ENCODE measurements at places on chromosomes 1 and 21.

DNA sequence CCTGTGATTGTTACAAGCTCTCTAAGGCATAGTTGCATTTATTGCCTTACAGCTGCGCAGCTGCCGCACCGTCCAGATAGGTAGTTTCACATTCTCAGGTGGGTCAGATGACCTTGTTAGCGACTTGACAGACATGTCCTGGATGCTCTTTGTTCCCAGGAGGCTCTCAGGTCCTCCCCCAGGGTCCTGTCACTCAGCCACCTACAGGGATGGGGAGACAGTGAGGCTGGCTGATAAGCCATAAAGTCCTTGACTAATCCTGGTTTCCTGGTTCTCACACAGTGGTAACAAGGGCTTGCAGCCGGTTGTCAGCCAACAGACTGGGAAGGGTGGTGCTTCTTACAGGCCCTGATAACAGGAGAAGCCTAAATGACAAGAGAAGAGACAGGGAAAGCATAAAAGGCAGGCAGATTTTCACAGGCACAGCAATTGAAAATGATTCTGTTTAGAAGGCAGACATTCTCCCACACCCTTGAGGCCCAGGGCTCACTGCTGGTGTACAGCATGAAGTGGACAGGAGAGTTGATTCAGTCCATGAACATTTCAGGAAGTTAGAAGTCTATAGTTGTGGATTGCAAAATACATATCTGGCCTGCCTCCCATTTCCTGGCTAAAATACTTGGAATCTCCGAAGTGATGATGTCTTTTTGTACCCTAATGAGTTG, 2.9 kb downstream of the ARF1 start:
- peak; percentile 70 for DNase-seq

GRCh38 chr1:67639361-67639760, 45.6 kb upstream of the GADD45A start:
- DNase-seq, result no peak

GRCh38 chr21:29114765-29115500, 15.5 kb upstream of the MAP3K7CL start:
- DNase-seq, result peak; percentile 71

DNA sequence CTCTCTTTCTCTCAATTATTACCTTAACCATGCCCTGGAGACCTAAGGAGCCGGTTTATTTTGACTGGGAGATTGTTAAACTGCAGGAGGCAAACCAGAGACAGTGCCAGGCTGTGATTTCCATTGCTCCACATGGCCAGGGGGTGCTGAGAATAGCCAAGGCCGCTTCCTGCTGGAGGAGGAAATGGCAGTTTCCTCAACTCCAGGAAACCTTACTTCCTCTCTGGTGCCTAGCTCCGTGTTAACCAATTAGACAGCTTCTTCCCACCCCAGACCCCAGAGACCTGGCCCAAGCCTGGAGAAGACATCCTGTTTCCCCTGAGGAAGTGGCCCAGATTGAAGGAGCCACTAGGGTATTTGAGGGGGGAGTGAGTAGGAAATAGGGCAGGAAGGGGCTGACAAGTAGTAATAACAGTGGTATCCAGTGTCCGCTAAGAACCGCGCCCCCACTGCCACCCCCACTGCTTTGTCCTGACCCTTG, 161.2 kb downstream of the PLPP3 start:
- no peak for DNase-seq

DNA sequence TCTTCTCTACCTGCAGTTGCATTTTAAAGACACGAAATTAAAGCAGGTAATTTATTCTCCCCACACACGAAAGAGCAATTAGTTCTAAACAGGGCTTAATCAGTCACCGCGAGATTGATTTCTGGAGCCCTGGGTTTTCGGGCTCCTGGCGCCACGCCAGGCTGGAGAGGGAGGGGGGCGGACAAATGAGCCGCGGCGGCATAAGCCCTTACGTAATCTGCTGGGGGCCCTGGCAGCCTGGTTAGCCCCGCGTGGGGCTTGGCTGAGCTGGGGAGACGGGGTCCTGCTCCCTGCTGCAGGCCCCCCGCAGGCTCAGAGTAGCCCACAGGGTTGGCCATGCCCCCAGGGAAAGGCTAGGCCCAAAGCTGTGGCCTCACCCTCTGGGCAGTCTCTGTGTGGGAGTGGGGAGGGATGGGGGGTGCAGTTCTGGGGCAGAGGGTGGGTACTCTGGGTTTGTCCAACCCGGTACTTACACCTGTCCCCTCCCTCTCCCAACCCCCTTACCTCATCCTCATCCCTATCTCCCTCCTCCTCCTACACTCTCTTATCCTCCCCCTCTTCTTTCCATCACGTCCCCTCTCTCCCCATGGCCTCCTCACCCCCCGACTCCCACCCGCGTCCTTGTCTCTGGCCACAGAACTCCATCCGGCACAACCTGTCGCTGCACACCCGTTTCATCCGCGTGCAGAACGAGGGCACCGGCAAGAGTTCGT, 19.9 kb downstream of the FOXO6 start:
- no peak for DNase-seq

DNA sequence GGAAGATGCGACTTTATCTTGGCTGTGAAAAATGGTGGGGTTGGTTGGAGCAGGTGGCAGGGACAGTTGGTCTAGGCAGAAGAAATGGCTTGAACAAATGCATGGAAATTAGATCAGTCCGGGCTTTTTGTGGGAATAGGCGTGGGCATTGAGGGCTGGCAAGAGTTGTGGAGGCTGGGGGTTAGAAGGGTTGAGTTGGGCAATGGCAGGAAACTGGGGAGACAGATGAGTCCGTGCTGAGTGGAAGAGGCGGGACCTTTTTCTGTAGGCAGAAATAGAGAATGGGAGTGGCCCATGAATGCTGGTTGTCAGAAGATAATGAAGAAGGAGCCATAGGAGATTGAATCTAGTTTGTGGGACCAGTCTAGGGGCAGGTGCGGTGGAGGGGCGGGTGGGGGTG, 6.9 kb downstream of the PDPN start:
- DNase-seq, result no peak

GRCh38 chr1:17672226-17672625, 82.9 kb upstream of the ACTL8 start:
- no peak for DNase-seq

All from fibroblast of gingiva (primary cell).